Osteocyte (in vitro differentiated cells): ENCODE measurements at places on chromosomes 3 and 15. TPM values are rescaled to one million over a fixed set of nuclear protein-coding genes. Genes with fewer than 3 reads are reported as not detected.

The INKA1 gene
- 5.1 and 5.2 TPM in 2 replicates for total RNA-seq

- peak; percentile 13 for DNase-seq
Observed at GRCh38 chr3:141261472-141262307, 30.1 kb downstream of the PXYLP1 start.

DNA sequence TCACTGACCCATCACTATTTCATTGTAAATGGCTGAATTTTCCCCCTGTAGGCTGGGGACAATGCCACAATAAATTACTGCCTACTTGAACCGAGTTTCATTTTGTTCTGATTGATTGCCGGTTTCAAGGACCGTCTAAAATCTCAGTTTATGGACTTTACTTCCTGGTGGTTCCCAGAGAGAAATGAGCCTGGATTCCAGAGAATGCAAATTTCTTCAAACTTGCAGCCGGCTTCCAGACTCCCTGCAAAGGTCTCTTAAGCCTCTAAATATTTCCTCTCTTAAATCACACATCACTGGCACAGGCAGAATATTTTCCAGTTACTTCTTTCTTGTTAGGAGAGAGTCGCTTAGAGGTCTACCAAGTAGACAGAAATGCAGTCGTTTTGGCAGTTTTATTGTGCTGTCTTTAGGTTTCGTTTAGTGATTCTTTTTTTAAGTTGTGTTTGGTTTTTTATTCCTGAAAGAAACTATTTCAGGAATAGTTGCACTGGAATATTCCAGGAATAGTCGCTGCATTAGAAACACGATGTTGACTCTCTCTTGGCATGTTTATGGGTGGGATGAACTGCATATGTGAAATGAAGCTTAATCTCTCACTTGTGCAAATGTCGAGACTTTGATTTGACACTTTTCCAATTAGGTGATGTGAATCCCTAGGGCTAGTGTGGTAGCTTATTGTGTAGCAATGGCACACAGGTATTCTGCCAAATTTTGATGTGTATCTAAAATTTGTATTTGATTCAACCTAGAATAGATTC is 284.1 kb upstream of the NR2E3 start:
- DNase-seq: no peak

GRCh38 chr3:82002491-82002890 is 241.0 kb upstream of the GBE1 start:
- no peak for DNase-seq

GRCh38 chr15:68635141-68635540 is 56.3 kb downstream of the CORO2B start:
- DNase-seq: no peak

DNA sequence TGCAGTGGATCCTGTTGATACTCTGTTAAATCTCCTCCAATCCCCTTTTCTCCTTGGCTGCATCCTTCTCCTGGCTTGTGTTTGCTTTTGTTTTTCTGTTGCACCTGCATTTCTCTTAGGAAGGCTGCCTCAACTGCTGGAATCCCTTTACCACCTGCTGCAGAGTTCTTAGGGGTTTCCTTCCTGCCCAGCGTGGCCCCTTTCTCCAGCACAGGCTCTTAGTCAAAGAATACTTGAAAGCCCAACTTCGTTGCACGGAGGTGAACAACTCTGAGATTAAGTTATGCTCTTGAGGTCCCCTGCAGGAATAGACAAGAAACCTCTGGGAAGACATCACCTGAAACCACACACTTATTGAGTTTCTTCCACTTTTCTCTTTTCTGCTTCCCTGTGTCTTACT is 121.6 kb upstream of the GRM7 start:
- DNase-seq: no peak
